AG09309 (cell line): ENCODE measurements at places on chromosomes 1 and 21.

- no peak for DNase-seq
Observed at GRCh38 chr21:32567626-32568025, 17.7 kb downstream of the TCP10L start.

GRCh38 chr1:66302815-66303214, 231.1 kb upstream of the SGIP1 start:
- no peak for DNase-seq

DNA sequence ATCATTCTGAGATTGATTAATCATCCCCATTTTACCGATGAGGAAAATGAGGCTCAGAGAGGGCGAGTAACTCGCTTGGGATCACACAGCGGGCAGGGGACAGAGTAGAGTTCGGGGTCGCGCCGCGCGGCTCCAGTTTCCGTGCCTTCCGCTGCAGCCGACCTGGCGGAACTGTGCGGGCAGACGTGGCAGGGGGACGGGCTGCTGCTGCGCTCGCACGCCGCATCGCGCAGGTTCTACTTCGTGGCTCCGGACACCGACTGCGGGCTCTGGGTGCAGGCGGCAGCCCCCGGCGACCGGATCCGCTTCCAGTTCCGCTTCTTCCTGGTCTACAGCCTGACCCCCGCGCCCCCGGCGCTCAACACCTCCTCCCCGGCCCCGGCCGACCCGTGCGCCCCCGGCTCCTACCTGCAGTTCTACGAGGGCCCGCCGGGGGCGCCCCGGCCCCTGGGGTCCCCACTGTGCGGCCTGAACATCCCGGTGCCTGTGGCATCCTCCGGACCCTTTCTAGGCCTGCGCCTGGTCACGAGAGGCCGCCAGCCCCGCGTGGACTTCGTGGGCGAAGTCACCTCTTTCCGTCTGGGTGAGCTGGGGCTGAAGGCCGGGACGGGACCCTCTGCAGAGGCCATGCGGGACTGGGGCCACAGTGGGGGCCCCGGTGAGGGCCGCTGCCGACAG, 2.3 kb downstream of the LDLRAD2 start:
- no peak for DNase-seq

DNA sequence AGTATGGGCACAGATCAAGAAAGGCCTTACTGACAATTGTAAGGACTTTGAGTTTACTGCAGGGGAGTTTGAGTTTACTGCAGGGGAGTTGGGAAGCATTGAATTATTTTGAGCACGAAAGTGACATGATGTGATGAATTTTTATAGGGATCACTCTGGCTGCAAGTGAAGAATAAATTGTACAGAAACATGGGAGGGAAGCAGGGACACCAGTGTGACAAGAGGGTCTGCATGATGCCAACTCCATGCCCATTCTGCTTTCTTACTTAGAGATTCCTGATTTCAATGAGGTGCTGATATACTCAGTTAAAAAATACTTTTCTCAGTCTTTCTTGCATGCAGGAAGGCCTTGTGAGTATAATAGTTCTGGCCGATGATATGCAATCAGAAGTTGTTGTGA, 234.4 kb downstream of the CENPF start:
- DNase-seq, result no peak

GRCh38 chr1:183003203-183003602, 20.0 kb upstream of the LAMC1 start:
- DNase-seq, result no peak

GRCh38 chr21:44643741-44644310, 2.4 kb upstream of the KRTAP10-11 start:
- DNase-seq, result no peak

- DNase-seq, result no peak
Observed at GRCh38 chr1:11058595-11059154, 1.1 kb downstream of the SRM start.

DNA sequence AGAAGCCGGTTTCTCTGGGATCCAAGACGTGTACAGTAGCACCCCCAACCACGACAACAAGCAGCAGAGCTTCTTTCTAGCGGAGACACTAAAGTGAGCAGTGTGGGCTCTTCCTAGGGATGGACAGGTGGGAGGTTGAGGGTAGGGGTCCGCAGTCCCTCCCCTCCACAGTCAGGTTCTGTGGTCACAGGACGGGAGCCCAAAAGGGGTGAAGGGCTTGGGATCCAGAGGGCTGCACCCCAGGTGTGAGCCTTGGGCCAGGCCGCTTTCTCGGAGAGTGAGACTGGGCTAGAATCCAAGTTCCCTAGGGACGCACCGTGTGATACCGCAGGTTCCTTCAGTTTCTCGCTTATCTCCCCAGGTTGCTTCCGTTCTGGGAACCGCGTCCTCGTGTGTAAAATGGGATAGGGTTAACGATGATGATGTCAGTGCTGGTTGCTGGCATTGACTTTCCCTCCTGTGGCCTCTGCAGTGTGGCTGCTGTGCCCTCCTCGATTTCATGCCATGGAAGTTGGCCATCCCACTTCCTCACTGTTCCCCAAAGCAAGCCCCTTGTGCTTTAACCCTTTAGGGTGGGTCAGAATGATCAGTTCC, 17.3 kb upstream of the SELENON start:
- no peak for DNase-seq

DNA sequence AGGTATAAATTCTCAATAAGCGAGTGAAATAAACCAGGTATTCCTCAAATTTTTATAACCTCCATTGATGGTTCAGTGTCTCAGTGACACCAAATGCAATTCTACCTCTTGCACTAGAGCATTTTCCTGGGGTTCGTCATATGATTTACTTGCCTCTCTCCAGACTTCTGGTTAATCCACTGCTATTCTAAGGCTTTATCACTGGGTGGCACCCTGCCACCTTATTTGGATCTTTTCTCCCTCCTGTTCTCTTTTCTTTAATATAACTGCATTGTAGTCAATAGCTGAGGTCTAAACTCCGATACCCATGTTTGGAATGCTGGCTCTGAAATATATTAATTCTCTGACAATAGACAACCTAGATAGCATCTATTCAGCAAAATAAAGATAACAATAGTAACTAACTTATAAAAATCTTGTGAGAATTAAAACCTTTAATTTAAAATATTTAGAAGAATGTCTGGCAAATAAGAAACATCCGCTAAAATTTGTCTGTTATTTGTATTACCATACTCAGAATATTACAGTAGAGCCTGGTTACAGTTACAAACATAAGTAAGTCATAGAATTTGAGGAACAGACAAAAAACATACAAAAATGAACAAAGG, 436.4 kb downstream of the PLA2G4A start:
- DNase-seq, result no peak

- DNase-seq, result no peak
Observed at GRCh38 chr1:147808025-147808424, 47.6 kb upstream of the GJA5 start.

- DNase-seq, result no peak
Observed at GRCh38 chr1:230286890-230287269, 139.3 kb downstream of the PGBD5 start.

GRCh38 chr1:63691701-63692425, 82.0 kb upstream of the ROR1 start:
- peak; percentile 94 for DNase-seq

- peak; percentile 89 for DNase-seq
Observed at GRCh38 chr1:11802973-11803885, 2.5 kb downstream of the MTHFR start.

- DNase-seq, result no peak
Observed at GRCh38 chr21:45088729-45089128, 14.3 kb downstream of the ADARB1 start.

- DNase-seq, result no peak
Observed at GRCh38 chr21:44658913-44659595, 1.3 kb downstream of the KRTAP12-3 start.

GRCh38 chr1:18199462-18199861, 91.9 kb downstream of the IGSF21 start:
- no peak for DNase-seq

GRCh38 chr1:103180660-103181059, 72.3 kb upstream of the COL11A1 start:
- DNase-seq, result peak; percentile 67

GRCh38 chr1:37724575-37724974, 32.3 kb downstream of the CDCA8 start:
- no peak for DNase-seq

DNA sequence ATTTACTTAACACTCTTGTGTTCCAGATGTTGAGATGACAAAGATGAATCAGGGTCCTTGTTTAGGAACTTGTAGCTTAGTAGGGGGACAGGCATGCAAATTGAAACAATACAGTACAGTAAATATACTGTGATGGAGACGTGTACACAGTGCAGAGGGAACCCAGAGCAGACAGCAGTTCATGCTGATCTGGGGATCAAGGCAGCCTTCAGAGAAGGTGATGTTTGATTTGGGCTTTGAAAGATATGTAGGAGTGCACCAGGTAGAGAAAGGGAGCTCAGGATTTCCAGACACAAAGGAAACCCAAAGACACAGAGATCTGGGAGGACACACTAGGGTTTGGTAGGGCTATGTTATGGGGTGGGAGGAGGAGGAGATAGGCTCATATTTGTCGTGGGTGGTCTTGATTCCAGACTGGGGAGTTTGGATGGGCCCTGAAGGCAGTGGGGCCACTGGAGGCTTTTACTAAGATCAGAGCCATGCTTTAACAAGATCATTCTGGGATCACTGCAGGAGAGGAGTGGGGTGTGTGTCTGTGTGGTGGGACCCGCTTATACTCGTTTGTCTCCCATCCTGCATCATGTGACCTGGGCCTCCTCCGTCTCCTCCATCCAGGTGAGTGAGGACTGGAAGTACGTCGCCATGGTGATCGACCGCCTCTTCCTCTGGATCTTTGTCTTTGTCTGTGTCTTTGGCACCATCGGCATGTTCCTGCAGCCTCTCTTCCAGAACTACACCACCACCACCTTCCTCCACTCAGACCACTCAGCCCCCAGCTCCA, 7.8 kb downstream of the CHRNB2 start:
- DNase-seq, result no peak

- no peak for DNase-seq
Observed at GRCh38 chr1:233333086-233333485, 5.6 kb downstream of the MAP3K21 start.

DNA sequence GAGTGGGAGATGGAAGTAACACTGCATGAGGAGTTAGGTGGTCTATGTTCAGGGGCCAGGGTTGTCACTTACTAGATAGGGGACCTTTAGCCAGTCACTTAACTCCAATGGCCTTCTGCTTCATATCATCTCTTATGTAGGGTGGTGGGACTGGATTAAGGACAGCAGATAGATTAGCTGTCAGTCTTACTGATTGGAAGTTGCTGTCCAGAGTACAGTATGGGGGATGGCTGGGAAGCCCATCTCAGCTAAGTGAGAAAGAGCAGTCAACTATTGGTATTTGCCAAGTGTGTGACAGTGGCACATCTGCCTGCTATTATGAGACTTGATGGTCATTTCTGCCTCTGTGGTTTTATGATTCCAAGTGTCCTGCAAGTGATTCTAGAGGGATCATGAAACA, 130.9 kb downstream of the FGGY start:
- DNase-seq, result no peak

GRCh38 chr21:34782506-34783360, 113.9 kb downstream of the CLIC6 start:
- no peak for DNase-seq

DNA sequence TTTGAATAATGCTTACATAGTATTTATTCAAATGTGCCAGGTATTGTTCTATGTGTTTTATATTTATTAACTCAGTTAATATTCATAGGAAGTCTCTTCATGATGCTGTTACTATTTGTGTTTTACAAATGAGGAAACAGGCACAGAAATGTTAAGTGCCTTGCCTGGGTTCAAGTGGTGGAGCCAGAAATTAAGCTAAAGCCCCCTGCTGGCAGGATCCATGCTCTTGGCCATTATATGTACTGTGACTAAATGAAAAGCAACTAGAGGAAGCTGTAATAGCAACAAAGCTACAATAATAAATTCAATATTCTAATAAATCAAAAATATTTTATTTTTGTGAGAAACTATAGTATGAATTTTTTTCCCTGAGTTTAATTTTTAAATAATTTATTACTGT, 30.0 kb downstream of the IARS2 start:
- no peak for DNase-seq

GRCh38 chr1:38179483-38179882, 132.9 kb upstream of the POU3F1 start:
- DNase-seq, result no peak

- no peak for DNase-seq
Observed at GRCh38 chr1:156295391-156295947, at the start of gene GLMP. TSS of gene GLMP (minus strand) at chr1:156295679. CDS start at chr1:156295645, 34 bp downstream.

- no peak for DNase-seq
Observed at GRCh38 chr1:45329445-45329844, 2.8 kb downstream of the HPDL start.

DNA sequence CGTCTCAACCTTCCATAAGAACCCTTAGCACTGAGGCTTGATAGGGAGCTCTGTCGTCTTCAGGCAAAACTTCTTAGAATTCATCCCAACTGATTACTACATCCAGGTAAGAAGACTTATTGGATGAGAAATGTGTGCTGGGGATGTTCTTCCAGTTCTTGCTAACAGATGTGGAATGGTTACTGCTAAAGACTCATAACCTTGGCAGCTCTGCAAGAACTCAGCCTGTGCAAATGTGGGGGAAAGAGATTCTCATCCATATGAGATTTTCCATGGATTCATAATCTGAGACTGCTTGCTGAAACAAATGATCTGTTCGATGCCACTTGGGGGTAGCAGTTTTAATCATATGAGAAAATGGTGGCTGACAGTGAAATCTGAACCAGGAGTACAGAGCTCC, 48.2 kb downstream of the NTPCR start:
- DNase-seq, result no peak

DNA sequence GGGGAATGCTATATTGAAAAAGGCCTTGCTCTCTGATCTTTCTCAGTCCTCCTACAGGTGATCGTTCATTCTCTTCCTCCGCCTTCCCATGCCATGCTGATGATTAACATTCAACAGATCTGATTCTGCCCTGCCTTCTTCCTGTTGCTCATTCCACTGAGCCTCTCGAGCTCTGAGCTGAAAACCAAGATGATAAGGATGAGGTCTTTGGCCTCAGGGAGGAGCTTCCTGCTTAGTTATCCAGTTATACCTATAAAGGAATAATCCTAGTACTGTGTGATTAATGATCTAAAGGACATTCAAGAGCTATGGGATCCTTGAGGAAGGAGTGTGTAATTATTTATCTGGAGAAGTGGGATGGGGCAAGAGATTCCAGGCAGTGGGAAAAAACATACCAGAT, 25.2 kb upstream of the MAP3K7CL start:
- no peak for DNase-seq

GRCh38 chr1:237672748-237673147, 218.0 kb downstream of the ZP4 start:
- DNase-seq, result no peak

GRCh38 chr1:112508278-112509004, at the start of gene WNT2B:
TSS of gene WNT2B (plus strand) at chr1:112508965. CDS start at chr1:112509263, 298 bp downstream.
- no peak for DNase-seq

- DNase-seq, result no peak
Observed at GRCh38 chr1:39676948-39677548, 5.1 kb upstream of the NT5C1A start.

- no peak for DNase-seq
Observed at GRCh38 chr21:39712976-39713375, 32.0 kb upstream of the IGSF5 start.

GRCh38 chr1:173489149-173489600, 12.0 kb downstream of the PRDX6 start:
- no peak for DNase-seq

- no peak for DNase-seq
Observed at GRCh38 chr1:53593758-53594380, 134.7 kb downstream of the DMRTB1 start.

GRCh38 chr1:203453016-203453415, 22.6 kb upstream of the PRELP start:
- no peak for DNase-seq
